ENCODE measurements at places on chromosomes 4 and X.

- DNase-seq: no peak
Measured at GRCh38 chrX:53354669-53355068, 67.8 kb downstream of the SMC1A start.

GRCh38 chrX:35442421-35442820 is 355.7 kb upstream of the MAGEB16 start:
- DNase-seq: no peak

DNA sequence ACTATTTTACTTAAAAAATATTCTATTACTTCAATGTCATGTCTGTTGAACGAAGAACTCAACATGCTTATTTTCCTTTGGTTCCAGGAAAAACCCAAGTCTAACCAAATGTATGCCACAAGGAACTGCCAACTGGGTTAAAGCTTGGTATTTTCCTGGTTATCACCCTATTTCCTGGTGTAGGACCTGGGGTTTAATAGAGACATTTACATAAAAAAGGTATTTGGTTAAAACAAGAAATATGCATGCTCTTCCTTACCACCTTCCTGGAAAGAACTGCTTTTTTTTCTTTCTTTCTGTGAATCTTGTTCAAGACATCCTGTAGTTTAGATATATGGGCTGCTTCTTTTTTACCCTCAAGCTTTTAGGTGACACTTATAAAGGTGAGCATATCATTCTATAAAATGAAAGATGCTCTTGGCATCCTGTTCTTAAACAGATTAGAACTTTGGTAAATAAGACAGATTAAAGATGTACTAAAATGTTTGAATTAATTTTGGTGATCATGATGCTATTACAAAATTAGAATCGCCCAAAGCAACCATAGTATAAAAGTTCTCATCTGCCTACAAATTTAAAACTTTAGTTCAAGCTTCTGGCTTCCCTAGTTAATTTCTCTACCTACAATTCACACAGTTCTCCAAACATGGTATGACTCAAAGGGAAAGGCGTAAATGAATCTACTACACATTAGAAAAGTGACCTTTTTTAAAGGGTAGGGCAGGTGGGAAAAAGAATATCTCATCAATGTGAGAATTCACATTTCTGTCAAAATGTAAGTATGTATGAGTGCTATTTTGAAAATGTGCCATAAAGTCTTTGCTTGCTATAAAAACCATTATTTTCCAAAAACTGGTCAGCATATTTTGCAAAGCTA is 103.5 kb downstream of the CNOT6L start:
- DNase-seq: no peak

DNA sequence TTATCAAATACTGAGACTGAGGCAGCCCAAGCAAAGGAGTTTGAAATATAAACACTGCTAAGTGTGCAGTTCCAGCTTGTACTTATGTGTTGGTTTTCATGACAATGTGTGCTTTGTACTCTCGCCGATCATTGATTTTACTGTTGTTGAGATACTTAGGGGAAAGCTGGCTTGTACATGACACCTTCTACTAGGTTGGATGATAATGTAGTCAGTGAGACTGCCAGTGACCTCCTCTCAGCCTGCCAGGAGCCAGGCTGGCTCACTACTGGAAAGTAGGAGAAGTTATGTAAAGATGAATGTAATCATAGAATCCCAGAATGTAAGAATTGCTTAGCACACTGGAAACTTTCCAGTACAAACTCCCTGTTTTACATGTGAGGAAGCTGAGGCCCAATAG is 132.0 kb downstream of the AFF2 start:
- no peak for DNase-seq

Measured in CD4-positive, alpha-beta memory T cell (primary cell).